Activated CD8-positive, alpha-beta memory T cell treated with anti-CD3 and anti-CD28 coated beads, Interleukin-2, amount 10 ng/mL, durations not matched to agents 7 days and 5 days (primary cell): ENCODE measurements at places on chromosomes 1 and 21. TPM values are rescaled to one million over a fixed set of nuclear protein-coding genes. Genes with fewer than 3 reads are reported as not detected.
A peak's percentile ranks its signal among the peaks of the same experiment; 100 is the strongest.

The ACBD6 gene
- total RNA-seq: 41.3 TPM

The KDM1A gene
- 59.4 TPM for total RNA-seq

The BPNT1 gene
- 22.5 TPM for total RNA-seq

The ZNF683 gene
- total RNA-seq: 7.0 TPM

- DNase-seq: no peak
These were observed 1.8 kb downstream of the TTLL10 start for GRCh38 chr1:1175221-1176062.

- DNase-seq: no peak
These were observed 115.9 kb downstream of the HUNK start for GRCh38 chr21:31988492-31989290.

DNA sequence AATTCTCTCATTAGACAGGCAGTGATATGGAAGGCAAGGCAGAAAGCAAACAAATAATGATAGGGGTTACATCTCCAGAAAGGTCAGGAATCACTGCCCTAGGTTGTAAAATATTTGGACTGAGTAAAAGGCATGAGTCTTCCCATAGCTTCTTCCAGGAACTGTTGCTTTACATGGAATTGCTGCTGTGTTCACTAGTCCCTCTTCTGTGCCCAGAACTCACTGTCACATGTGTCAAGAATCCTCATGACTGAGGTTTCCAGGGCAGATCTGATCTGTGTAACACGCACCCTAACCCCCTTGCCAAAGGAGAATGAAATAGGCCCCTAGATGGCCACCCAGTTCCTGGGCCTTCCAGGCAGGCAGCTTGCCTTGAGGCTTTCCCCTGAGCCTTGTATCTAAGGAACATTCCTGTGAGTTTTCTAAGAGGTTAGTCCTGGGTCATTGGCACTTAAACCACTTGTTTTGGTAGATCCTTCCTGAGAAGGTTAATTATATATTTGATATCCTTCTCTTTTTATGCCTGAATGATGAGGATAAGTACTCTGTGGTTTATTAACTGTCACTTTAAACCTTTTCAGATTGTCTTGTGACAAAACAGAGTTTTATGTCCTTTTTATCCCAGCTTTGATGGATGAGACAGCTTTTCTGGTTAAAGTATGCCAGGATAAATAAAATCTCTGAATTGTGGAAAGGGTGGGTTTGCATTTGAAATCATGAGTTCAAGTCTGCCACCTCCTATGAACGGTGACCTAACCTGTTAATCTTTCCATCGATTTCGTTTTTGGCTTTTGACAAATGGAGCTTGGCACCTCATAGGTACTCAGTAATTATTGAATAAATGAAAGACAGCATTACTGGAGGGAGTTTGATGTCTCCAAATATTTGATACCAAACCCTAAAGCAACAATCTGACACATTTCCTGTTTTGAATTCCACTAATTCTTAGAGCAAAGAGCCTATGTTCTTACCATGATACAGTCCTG, 163.3 kb downstream of the DHRS3 start:
- DNase-seq: no peak

GRCh38 chr1:7469255-7469938, 301.7 kb upstream of the VAMP3 start:
- no peak for DNase-seq

DNA sequence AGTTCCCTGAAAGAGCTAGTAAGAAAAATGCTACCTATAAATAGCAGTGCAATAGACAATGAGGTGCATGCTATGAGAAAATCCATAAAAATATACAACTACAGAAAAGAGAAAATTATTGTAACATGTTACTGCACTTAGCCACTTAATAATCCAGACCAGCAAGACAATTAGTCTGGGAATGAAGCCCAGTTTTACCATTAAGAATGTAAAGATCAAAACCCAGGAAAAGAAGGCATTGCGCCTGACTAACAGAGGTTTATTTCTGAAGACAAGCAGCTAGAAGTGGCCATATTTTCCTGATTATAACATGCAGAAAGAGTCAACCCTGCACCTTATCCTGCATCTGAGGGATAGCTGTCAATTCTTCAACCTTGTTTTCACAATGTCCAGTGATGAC, 276.4 kb upstream of the PRMT6 start:
- no peak for DNase-seq

GRCh38 chr1:182996816-182997215, 26.4 kb upstream of the LAMC1 start:
- no peak for DNase-seq

DNA sequence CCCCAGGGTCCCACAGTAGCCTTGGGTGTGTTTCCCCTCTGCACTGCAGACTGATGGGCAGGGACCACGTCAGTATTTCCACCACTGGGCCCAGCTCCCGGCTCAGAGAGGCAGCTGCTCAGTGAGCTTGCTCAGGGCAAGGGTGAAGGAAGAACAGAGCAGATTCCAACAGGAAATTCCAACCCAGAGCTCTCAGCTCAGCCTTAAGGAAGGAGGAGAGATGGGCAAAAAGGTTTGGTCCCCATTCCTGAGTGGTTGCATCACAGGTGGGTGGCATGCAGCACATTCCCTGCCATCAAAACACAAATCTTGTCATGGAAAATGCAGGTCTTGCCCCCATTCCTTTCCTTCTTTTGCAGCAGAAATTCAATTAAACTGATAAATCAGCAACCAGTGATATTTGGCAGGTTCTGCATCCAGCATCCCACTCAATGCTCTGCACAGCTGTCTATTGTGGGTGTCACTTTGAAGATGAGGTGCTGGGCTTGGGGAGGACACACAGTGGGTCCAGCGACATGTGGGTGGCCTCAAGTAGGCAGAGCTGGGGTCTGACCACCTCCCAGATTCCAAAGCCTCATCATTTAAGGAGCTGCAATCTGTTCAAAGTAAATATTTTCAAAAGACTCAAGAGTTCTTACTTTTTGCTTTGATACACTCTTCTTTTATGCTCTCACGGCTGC, 315.4 kb downstream of the DSCAM start:
- no peak for DNase-seq

DNA sequence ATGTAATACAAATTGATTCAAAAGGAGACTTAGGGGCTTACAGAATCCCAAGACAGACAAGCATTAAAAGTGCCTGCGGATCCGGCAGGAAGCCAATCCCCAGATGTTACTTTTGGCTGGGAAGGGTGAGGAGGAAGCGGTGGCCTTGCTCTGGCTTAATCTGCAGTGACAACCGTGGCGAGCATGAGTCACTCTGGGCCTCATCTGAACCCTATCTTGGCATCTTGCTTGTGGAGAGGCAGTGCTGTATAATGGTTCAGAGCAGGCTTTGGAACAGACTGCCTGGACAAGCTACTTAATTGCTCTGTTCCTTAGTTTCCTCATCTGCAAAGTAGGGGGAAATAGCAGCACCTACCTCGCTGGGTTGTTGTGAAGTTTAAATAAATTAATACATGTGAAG, 74.1 kb downstream of the XCL2 start:
- peak; percentile 83 for DNase-seq

DNA sequence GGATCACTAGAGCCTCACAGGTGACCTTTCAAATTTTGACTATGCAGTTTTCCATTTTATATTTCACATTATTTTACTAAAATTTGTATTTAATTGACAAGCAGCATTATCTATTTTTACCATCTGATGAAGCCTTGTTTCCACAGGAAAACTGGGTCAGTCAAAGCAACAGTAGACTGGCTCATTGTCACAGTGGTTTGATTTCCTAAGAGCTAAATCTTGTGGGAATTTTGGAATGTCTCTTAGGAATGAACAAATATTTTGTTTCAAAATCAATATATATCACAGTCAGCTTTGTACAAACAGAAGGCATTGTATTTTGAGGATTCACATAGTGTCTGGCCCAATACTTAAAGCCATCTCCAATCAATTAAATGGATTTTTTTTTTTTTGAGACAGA, 152.6 kb upstream of the RNPC3 start:
- no peak for DNase-seq

DNA sequence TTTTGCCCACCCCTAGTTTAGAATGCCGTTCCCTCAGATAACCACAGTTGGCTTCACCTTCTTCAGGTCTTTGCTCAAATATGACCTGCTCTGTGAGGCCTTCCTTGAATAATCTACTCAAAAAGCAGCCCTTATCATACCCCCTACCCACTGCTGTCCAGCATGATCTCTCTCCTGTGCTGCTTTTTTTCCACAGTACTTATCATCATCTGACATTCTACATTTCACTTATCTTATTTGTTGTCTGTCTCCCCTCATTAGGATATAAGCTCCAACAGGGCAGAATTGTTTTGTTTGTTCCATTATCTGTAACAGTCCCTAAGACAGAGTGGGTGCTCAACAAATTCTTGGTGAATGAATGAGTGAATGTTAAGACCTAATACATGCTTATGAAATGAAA, 18.1 kb downstream of the USP24 start:
- no peak for DNase-seq

- DNase-seq: no peak
These were observed 127.2 kb downstream of the LACTBL1 start for GRCh38 chr1:22845398-22845935.

DNA sequence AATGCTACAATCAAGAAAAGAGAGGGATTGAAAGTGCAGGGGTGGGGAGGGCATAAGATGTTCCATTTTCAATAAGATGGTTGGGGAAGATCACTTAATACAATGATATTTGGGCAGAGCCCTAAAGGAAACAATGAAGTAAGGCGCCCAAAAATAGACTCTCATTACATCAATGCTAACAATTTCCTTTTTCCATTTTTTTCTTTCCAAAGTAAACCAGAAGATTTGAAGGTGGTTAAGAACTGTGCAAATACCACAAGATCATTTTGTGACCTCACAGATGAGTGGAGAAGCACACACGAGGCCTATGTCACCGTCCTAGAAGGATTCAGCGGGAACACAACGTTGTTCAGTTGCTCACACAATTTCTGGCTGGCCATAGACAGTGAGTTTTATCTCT, 16.8 kb downstream of the IFNAR2 start:
- DNase-seq: no peak

GRCh38 chr1:198893763-198894444, 255.1 kb downstream of the PTPRC start:
- no peak for DNase-seq
